Ovary (tissue), 10 donors: ENCODE measurements at places on chromosomes 1 and 21. TPM values are rescaled to one million over a fixed set of nuclear protein-coding genes. Genes with fewer than 3 reads are reported as not detected.

LRRC38 gene
- total RNA-seq = not detected

DNA sequence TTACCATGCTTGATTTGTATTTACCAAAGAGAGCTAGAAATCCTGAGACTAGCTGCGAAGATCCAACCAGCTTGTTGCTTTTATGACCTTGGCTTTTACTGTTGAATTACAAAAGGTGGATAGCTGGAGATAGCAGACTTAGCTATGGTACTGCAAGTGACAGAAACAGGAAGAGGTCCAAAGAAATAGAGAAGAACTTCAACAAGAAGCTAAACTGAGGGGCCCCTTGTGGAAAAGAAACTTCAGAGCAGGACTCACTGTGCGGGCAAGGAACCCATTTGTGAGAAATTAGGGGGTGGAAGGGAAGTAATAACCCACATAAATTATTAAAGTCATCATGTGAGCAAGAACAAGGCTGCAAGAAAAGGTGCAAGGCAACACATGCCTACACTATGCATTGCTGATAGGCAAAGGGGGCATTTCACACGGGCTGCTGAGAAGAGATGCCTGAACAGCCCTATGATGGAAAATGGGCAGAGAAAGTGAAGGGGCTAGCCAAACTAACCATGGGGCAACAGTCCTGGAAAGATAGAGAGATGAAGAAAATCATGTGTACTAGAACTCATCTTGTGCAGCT, 116.6 kb upstream of the PRDX6 start:
- DNase-seq = no peak

OR2T35 gene
- not detected for total RNA-seq

HYI gene
- 94.4 TPM for total RNA-seq

GRCh38 chr1:32897082-32898049, 3.8 kb downstream of the TMEM54 start:
- DNase-seq = no peak
